SJCRH30 (cell line): ENCODE measurements at places on chromosomes 12 and 14. TPM values are rescaled to one million over a fixed set of nuclear protein-coding genes. Genes with fewer than 3 reads are reported as not detected.

The PPP4R4 gene
- 35.5 and 47.1 TPM in 2 replicates for total RNA-seq

- no peaks in the 10 kb centered on the region for H3K27me3 ChIP-seq
- H3K36me3 ChIP-seq: peaks cover 15% of the 10 kb centered on the region
- H3K27ac ChIP-seq: no peak overlapping the region
- H3K4me1 ChIP-seq: no peaks in the 10 kb centered on the region
- no peak overlapping the region for H3K4me3 ChIP-seq
Measured at GRCh38 chr12:112238441-112238840, 113.1 kb downstream of the TRAFD1 start.

- peak overlapping the region; percentile 74 for H3K4me3 ChIP-seq
- H3K36me3 ChIP-seq: no peaks in the 10 kb centered on the region
- DNase-seq: peak; percentile 52
Measured at GRCh38 chr14:90382491-90383125, 14.2 kb upstream of the CALM1 start.

- H3K27me3 ChIP-seq: no peaks in the 10 kb centered on the region
- H3K4me3 ChIP-seq: no peak overlapping the region
- H3K36me3 ChIP-seq: no peaks in the 10 kb centered on the region
- no peak overlapping the region for H3K27ac ChIP-seq
- no peaks in the 10 kb centered on the region for H3K4me1 ChIP-seq
- DNase-seq: no peak
Measured at GRCh38 chr14:104937161-104937560, 12.5 kb downstream of the PLD4 start.

GRCh38 chr14:35506927-35507326 is 27.0 kb upstream of the INSM2 start:
- DNase-seq: no peak
- no peaks in the 10 kb centered on the region for H3K4me1 ChIP-seq
- H3K27ac ChIP-seq: no peak overlapping the region
